Activated CD8-positive, alpha-beta memory T cell treated with anti-CD3 and anti-CD28 coated beads for 4 hours (primary cell): ENCODE measurements at places on chromosomes 3 and 15.

GRCh38 chr15:49036650-49037545 is 9.3 kb downstream of the SECISBP2L start:
- no peak for DNase-seq

- no peak for DNase-seq
Observed at GRCh38 chr3:113097960-113098447, 107.2 kb downstream of the GTPBP8 start.

- DNase-seq: no peak
Observed at GRCh38 chr3:53218131-53218530, 37.7 kb downstream of the TKT start.

GRCh38 chr15:80590761-80591355 is 104.3 kb upstream of the ABHD17C start:
- no peak for DNase-seq

GRCh38 chr15:91908391-91908790 is 54.9 kb downstream of the SLCO3A1 start:
- DNase-seq: no peak

DNA sequence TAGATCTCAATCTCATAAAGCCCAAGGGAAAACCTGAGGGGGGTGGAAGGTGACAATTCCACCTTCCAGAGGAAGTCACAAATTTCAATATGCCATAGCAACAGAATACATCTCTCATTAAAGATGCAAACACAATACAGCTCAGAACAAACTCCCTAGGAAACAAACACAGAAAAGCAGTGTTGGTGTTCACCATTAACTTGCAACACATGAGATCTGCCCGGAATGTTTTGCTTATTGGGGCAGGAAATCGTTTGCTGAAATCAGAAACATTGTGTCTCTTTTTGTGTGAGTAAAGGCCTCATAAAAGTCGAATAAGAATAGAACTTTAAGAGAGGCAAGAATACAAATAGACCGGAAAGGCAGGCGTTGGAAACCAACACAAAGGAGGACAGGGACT is 5.8 kb upstream of the RYR3 start:
- DNase-seq: no peak

GRCh38 chr3:11195721-11196332 is 41.5 kb downstream of the HRH1 start:
- no peak for DNase-seq

GRCh38 chr3:29345516-29346300 is 64.8 kb downstream of the RBMS3 start:
- DNase-seq: no peak

GRCh38 chr15:100256101-100256969 is 85.4 kb downstream of the ADAMTS17 start:
- DNase-seq: no peak

DNA sequence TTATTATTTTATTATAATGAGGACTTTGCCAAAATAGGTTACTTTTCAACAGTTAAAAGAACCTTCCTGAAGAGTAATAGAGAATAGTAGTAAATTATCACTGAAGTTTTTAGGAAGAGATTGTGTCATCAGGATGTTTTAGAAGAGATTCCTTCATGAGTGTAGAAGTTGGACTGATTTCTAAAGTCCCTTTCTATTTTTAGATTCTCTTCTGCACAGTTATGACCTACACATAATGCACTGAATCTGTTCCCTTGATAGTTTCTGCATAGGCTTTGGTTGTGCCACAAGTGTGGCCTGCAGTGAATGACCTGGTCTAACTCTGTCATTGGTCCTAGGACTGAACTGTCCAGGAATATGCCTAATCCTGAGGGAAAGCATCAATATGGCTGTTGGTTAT is 23.9 kb downstream of the SLC35A5 start:
- DNase-seq: no peak

- no peak for DNase-seq
Observed at GRCh38 chr3:171198781-171199472, 172.4 kb upstream of the SLC2A2 start.

DNA sequence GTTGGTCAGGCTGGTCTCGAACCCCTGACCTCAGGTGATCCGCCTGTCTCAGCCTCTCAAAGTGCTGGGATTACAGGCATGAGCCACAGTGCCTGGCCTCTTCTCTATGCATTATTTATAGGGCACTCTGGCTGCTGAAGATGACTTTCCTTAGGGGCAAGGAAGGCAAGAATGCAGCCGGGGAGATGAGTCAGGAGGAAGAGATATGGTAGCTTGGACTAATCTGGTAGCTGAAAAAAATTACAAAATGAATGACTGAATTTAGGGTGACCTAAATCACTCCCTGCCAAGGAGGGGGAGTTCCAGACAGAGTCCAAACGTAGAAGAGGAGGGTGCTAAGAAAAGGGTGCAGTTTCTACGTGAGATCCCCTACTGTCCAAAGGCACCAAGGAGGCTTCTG is 14.2 kb downstream of the RHCG start:
- no peak for DNase-seq

DNA sequence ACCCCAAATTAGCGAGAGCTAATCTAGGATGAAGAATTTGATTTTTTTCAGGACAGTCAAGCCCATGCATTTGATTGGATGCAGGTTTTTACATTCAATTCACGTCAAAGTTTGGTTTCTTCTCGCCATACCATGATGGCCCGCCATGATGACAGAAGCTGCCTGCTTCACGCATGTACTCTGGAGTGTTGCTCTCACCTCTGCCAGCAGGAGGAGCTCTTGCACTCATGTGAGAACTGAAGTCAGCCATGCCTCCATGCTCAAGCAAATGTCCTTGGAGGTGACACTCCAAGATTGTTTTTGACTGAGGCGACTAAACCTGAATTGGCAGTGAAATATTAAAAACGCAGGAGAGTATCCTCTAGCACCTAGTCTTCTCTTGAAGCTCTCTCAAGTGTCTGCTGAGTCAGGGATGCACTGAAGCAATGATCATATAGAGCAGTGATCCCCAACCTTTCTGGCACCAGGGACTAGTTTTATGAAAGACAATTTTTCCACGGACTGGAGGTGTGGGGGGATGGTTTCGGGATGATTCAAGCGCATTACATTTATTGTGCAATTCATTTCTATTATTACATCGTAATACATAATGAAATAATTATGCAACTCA is 120.9 kb downstream of the SAMMSON start:
- DNase-seq: peak; percentile 5

GRCh38 chr15:36617529-36618196 is 38.2 kb downstream of the CDIN1 start:
- no peak for DNase-seq

DNA sequence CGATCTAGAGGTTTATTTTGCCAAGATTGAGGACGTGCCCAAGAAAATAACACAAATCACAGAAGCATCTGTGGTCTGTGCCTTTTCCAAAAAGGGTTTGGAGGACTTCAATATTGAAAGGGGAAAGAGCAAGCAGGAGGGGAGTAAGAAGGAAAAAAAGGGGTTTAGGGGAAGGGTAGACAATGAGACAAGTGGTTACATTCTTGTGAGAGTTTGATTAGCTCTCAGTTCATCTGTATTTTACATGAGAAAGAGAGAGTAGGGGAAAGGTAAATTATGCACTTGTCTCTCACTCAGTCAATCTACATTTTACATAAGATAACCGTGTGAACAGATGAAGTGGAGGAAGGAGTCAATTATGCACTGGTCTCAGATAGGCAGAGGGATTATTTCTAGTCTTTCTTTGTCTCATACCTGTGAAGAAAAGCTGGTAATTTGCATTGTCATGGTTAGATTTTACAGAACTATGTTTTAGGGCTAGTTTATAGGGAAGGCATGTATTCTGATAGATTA is 931.3 kb downstream of the CADM2 start:
- no peak for DNase-seq

- DNase-seq: no peak
Observed at GRCh38 chr15:28984421-28985315, 98.9 kb downstream of the APBA2 start.

GRCh38 chr3:47899495-47900108 is 96.7 kb downstream of the DHX30 start:
- DNase-seq: no peak
